ENCODE measurements at places on chromosomes 7 and 10. TPM values are rescaled to one million over a fixed set of nuclear protein-coding genes. Genes with fewer than 3 reads are reported as not detected.
A peak's percentile ranks its signal among the peaks of the same experiment; 100 is the strongest.

TMEM270 gene
- polyA plus RNA-seq = not detected

- DNase-seq = peak; percentile 97
Measured at GRCh38 chr10:63713191-63714144, 192.3 kb downstream of the REEP3 start.

GRCh38 chr10:111116762-111117445 is 40.1 kb downstream of the ADRA2A start:
- no peak for DNase-seq

- DNase-seq = no peak
Measured at GRCh38 chr10:124292911-124293615, 125.7 kb downstream of the OAT start.

PPP1R9A gene
- polyA plus RNA-seq = 34.6 TPM

GRCh38 chr7:100044718-100045117 is 4.9 kb upstream of the ZSCAN21 start:
- no peak for DNase-seq

OR6B1 gene
- not detected for polyA plus RNA-seq

DNA sequence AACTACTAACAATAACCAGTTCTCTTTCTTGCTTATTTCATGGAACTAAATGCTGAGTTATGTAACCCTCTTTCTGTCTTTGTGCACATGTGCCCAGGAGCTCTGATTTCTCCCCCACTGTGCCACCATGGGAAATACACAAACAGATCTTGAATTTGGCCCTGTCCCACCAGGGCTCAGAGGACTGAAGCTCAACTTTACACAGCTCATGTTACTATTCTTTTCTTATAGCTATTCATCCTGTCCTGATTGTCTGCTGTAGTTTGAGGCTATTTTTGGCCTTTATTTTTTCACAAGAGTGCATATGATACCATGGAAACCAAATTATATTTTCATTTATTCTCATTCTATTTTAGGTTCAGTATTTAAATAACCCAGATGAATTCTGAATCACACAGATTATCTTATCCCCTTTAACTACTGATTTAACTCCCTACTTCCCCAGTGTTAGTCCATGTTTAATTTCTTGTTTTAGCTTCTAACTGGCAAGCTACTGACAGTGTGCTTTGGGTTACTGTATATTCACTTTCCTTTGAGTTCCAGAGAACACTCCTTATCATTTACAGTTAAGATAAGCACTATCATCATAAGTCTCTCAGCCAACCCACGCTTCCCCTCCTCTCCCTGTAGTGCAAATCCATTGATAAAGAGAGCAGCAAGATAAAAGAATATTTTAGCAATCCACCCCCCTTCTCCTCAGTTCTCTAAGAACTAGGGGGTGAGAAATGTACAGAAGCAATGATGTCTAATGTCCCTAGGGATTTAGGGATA is 71.8 kb upstream of the GSDME start:
- DNase-seq = no peak

DNA sequence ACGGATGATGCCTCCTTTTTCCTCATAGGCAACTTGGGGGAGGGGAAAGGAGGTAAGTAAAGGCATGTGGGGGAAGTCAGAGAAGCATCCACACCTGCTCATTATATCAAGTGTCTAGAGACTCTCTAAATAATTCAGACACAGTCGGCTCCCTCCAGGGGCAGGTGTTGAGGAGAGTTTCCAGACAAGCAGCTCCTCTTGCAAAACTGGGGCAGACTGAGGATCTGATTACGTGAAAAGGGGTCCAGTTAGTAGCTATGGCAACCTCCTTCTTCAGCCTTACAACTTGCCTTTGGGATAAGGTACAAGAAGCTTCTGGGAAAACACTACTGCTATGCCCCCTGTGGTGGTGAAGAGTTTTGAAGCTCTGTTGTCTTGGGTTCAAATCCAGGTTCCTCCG is 39.0 kb upstream of the SORBS1 start:
- DNase-seq = no peak

- DNase-seq = no peak
Measured at GRCh38 chr7:156419782-156420181, 220.8 kb upstream of the RNF32 start.

- DNase-seq = peak; percentile 54
Measured at GRCh38 chr10:52308251-52309031, 5.6 kb upstream of the DKK1 start.

DNA sequence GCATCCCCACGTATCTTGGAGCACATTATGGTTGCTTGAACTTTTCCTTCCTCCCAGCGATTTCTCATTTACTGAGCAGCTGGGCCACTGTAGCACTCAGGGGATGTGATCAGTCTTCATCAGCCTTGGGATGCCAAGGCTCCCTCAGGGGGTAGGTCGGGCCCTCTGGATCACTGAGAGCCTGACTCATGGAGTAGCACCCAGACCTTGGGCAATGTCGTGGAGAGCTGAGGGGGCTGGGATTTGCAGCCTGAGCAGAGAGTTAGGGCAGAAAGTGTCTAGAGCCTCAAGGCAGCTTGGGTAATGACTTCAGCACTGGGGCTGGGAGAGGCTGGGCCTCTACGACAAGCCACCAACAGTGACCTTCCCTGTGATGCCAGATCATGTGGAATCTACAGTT is 86.5 kb upstream of the CXCL12 start:
- no peak for DNase-seq

- no peak for DNase-seq
Measured at GRCh38 chr10:76492026-76492425, 1060.6 kb downstream of the LRMDA start.

MOGAT3 gene
- polyA plus RNA-seq = not detected

DNA sequence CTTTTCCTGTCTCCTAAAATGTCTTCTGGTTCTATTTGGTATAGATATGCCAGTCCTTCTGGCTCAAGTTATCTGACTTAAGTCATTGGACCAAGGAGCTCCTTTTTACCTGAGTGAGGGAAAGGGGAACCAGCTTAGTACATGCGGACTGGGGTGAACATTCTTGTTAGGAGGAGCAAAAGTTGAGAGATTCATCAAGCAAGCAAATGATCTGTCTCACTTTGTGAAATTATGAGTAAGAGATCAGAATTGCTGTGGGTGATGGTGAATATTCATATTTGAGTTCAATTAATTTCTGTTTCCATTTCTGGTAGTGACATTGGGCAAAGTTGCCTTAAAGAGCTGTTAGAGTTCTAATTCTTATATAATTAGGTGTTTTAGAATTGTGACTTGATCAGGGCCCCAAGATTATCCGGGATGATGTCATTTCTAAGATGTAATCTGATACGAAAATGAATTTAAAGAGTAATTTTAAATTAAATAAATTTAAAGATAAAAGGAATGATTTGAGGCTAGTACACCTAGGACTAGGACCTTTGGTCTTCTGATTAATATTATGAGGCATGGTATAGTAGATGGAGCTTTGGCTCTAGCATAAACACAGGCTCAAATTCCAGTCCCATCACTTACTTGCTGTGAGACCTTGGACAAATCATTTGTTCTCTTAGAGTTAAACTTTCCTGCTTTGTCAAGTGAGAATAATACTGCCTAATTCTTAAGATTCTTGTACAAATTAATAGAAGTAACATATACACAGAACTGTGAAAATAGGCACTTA is 60.4 kb upstream of the STRIP2 start:
- DNase-seq = no peak

- DNase-seq = peak; percentile 86
Measured at GRCh38 chr7:54292171-54292925, 249.8 kb upstream of the VSTM2A start.

DNA sequence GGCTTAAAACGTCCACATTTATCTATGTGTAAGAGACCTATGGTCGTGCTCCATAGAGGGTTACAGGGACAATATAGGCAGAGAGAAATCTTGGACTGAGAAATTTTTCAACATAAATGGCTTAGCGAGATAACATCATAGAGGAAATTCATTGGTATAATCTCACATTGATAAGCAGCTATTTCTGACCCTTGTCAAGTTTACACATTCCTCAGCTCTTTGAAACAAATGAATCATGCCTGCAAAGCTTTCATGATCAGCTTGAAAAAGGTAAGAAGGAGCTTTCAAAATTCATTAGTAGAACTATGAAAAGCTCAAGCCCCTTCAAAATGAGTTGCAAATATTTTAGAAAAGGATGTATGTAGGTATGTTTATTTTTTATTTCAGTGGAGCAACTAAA is 478.8 kb downstream of the NEBL start:
- DNase-seq = no peak

DNA sequence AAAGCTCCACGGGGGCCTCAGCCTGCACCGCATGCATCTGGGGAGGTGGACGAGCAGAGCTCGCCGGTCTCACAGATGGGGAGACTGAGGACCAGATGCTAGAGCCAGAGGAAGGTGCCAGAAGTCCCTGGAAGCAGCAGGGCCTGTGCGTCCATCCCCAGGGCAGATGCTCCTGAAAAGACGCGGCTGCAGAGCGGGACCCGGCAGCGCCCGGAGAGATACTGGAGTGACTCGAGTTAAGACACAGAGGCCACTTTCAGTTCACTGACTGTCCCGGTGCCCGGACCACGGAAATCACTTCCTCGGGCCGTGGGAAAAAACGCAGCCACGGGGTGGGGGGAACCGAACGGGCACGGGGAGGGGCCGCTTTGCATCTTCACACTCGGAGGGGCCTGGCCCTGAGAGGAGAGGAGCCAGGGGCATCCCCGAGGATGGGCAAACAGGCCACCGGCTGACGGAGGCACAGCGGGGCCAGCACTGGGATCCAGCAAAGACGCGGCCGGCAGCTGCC is 85.4 kb downstream of the FOXL3 start:
- no peak for DNase-seq

DLX6 gene
- polyA plus RNA-seq = not detected

ARPC1B gene
- 45.4 TPM for polyA plus RNA-seq

UNCX gene
- polyA plus RNA-seq = 3.9 TPM
